ENCODE measurements at places on chromosomes 7 and 10.
A peak's percentile ranks its signal among the peaks of the same experiment; 100 is the strongest.

DNA sequence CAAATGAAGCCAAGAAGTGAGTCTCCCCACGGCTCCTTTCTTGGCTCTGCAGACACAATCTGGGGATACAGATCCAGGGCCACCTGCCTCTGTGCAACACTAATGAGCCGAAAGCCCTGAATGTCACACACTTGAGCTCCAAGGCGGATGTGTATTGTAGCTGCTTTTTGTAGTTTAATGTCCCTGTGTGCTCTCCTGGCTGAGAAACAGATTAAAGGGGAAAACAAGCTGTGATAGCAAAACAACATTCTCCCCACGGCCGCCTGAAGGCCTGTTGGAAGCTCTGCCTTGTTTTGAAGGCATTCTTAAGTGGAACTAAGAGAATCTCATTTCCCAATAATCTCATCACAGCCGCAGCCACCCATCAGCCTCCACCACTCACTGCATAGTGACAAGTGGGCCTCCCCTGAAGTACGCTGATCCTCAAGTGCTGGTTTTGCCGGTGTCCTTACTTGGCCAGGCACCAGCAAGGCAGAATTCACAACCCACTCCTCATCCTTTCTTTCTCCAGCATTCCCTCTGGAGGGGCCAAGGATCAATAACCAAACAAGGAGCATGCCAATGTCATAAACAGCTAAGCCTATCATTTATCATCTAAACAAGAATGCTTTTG lies 44.4 kb upstream of the AMPH start:
- peak; percentile 19 for DNase-seq

- DNase-seq = no peak
Observed at GRCh38 chr10:137031-137430, 1.8 kb downstream of the ZMYND11 start.

GRCh38 chr7:37927773-37928444 lies 7.5 kb downstream of the EPDR1 start:
- DNase-seq = no peak

DNA sequence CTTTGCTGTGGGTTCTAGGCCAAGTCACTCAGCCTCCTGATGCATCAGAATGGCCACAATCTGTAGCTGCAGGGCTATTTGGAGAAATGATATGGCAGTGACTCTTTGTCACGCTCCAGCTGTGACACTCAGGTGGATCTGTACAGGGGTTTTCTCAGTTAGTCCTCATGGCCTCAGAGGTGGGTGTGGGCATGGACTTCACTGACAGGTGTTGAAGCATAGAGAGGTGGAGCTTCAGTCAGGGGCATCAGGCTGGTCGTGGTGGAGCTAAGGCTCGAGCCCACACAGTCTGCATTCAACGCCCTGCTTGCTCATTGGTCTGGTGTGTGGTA lies 21.2 kb downstream of the PALD1 start:
- no peak for DNase-seq

- DNase-seq = no peak
Observed at GRCh38 chr10:5504146-5505072, 5.0 kb upstream of the CALML5 start.

GRCh38 chr7:40405991-40406390 lies 271.2 kb downstream of the SUGCT start:
- no peak for DNase-seq

- DNase-seq = no peak
Observed at GRCh38 chr10:89344156-89344555, 16.4 kb downstream of the IFIT3 start.

- no peak for DNase-seq
Observed at GRCh38 chr7:131357282-131357880, 29.7 kb downstream of the MKLN1 start.

DNA sequence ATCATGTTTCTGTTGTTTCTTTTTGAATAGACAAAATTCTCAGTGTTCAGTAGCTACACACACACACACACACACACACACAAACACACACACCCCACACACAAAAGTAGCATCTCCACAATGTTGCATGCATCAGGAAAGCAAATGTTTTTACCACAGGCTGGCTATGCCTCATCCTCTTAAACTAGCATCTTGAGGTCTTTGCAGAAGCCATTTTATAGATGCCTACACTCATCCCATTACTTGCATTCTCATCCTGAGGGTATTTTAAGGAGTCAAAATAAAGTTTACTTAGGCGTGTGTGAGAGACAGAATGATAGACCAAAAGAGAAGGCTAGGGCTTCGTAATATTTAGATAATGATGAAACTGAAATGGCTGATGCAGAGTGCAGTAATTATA lies 7.9 kb upstream of the INHBA start:
- no peak for DNase-seq

GRCh38 chr10:91521439-91521838 lies 111.3 kb downstream of the HECTD2 start:
- DNase-seq = no peak

- DNase-seq = no peak
Observed at GRCh38 chr10:114499630-114500190, 95.4 kb upstream of the AFAP1L2 start.

GRCh38 chr10:120538091-120538490 lies 81.1 kb downstream of the PLPP4 start:
- no peak for DNase-seq

GRCh38 chr7:90896458-90896857 lies 300.3 kb downstream of the CDK14 start:
- no peak for DNase-seq

- DNase-seq = no peak
Observed at GRCh38 chr10:12597788-12598765, 248.7 kb downstream of the CAMK1D start.

DNA sequence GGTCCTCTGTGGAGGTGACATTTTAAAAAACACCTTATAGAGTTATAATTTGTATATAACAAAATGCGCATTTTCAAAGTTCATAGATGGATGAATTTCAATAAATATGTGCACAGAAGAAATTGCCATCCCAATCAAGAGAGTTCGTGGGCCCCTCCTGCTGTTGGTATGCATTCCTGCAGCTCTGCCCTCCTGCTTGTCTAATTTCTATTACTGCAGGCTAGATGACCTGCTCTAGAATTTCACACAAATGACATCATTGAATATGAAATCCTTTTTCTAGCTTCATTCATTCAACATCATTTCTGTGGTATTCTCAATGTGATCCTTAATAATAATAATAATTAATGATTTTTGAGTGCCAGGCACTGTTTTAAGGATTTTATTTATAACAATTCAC lies 348.2 kb downstream of the SDK1 start:
- no peak for DNase-seq

- DNase-seq = no peak
Observed at GRCh38 chr7:37369906-37370305, 78.8 kb downstream of the ELMO1 start.

DNA sequence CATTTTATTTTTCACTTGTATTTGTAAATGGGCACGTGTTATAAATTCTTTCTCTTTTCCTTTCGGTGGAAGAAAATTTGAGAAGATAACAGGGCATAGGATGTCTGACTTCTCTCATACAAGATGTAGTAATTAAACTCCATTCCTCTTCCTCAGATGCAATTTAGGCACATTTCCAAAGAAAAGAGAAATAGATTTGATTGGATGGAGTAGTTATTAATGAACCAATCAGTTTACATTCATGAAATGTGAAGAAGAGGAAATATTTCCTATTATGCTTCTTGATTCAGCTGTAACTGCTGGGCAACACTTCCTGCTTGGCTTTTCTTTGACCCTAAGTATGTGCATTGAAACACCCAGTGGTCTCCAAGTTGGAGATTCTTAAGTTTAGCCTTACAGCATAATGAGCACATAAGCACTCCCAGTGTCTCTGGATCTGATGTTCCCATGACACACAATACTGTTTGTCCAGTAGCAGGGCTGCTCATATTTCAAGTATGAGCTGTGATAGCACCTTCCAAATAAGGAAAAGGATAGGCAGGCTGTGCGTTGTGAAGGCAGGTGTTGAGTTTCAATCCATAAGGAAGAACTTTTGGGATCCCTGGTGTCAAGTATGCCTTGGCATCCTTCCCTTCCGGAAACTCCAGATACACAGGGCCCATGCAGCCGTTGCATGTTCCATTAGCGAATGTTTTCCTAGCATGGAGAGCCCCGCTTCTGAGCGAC lies 33.4 kb upstream of the COBL start:
- peak; percentile 40 for DNase-seq

GRCh38 chr7:77439572-77439971 lies 23.4 kb upstream of the GSAP start:
- no peak for DNase-seq

GRCh38 chr10:13784067-13784466 lies 197.3 kb downstream of the PRPF18 start:
- no peak for DNase-seq

DNA sequence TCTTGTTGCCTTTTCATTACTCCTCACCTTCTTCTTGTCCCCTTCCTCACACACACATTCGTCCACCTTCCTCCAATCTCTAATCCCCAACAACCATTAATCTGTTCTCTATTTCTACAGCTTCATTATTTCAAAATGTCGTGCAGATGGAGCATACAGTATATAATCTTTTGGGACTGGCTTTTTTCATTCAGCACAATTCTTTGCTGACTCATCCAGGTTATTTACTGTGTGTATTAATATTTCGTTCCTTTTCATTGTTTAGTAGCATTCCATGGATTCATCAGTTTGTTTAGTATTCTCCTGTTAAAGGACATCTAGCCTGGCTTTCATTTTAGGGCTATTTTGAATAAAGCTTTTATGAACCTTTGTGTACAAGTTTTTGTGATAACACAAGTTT lies 159.3 kb downstream of the PTPN20 start:
- no peak for DNase-seq

GRCh38 chr10:44395902-44396670 lies 11.2 kb upstream of the CXCL12 start:
- no peak for DNase-seq

DNA sequence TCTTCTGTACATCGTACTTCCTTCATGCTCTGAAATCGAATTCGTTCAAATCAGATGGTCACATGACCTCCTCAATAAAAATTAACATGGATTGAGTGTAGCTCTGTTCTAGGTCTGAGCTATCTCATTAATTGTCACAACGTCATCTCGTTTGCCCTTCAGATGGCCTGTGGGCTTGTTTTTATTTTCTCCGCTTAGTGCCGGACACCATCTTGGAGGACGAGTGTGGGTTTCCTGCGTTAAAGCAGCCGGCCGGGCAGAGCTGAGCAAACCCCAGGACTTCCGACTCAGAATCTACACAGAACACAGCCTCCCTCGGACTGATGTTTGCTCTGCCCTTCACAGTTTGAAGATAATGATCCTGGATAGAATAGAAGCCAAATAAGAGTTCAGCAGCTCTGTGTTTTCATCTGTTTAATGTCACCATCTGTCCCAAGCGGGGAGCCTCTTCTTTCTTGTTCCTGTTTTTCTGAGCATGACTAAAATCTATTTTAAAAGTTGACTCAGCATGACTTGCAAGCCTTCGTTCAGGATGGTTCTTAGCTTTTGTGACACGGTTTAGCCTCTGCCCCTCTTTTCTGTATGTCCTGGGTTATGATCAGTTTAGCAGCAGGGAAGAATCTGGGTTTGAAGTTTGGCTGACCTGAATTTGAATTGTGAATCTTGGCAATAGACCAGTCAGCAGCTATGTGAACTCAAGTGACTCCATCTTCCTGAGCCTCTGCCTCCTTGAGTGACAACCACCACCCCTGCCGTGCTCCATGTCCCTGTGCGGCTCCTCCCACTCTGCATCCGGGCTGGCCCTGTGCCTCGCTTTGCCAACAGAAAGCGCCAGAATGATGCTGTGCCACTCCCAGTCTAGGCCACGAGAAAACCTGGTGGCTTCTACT lies 30.6 kb upstream of the GALNTL5 start:
- DNase-seq = no peak

DNA sequence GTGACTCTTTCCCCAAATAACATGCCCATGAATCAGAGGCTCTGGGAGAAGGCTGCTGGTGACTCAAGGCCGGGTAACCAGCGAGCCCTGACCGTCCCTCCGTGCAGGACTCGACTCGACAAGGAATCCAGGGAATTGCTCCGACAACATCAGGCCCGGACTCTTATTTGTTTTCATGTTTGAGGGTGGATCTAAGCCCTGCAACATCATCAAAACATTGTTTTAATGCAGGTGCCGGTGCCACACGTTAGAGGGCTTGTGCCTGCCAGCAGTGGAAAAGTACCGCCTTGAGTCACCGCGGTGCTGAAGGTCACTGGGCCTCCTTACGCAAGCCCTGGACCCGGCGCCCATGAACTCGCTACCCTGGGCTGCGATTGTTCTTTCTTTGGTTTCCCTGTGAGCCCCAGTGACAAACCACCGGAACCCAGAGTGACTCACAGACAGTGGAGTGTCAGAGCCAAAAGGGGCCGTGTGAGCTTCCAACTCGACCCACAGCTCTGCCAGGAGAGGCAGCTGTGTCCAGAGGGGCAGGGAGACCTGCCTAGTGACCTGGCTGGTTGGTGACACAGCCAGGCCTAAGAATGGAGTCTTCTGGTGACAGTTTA lies 139.4 kb upstream of the SHH start:
- no peak for DNase-seq

- no peak for DNase-seq
Observed at GRCh38 chr7:96931891-96932290, 73.5 kb upstream of the DLX6 start.

DNA sequence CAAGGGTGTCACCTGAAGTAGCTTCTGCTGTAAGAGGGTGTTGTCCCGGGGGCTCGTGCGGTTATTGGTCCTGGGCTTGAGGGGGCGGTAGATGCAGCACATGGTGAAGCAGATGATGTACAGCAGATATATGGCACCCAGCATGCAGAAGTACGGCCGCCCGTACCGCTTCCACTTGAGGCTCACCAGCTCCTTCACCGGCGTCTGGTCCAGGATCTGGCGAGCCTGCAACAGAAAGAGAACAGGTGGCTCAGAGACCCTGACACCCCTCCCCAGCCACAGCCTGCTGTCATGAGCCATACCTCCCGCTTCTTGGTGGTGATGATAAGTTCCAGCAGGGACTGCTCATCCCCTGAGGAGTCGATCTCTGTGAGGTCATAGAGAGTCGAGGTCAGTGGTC lies 10.1 kb downstream of the TRPV6 start:
- DNase-seq = no peak

GRCh38 chr7:87628780-87629569 lies 777 bp downstream of the RUNDC3B start:
- peak; percentile 2 for DNase-seq

DNA sequence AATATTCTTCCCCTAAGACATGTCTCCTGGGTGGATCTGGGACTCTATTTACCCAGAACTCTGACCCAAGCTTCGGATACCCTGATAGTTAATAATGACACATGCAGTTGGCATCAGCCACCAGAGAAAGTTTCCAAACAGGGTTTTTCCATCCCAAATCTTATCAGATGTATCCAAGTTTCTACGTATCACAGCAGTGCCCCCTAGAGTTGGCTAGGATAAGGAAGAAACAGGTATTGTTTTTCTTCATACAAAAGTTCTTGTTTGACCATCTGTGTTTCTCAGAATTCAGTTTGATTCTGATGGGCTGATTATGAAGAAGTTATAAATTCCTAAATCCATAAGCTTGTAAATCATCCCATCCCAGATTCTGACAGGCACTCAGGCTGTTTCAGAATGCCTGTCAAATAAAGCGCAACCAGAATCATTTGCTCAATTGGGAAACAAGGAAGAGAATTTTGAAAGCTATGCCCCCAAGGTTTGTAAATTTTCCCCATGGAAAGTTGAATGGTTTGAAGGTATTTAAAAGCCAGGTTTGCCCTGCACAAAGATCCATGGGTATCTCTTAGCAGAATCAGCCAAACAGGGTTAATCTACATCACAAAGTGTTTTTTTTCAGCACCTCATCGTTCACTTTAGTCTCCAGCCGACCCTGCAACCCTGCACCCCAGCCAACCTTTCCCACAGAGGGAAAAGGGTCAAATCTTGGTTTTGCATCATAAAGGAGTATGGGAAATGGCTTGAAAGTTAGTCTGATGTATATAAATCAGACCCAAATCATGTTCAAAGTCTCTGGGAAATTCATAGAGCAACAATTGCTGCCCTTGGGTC lies 47.4 kb downstream of the NRAP start:
- no peak for DNase-seq

GRCh38 chr10:45420453-45421192 lies 46.6 kb downstream of the ALOX5 start:
- peak; percentile 74 for DNase-seq

Data from muscle of arm (tissue), 14 donors.